ENCODE measurements at places on chromosomes 4 and X. TPM values are rescaled to one million over a fixed set of nuclear protein-coding genes. Genes with fewer than 3 reads are reported as not detected.

- DNase-seq = peak; percentile 61
Observed at GRCh38 chrX:17082831-17083230, 136.4 kb downstream of the REPS2 start.

- DNase-seq = no peak
Observed at GRCh38 chr4:10694828-10695209, 10.3 kb upstream of the CLNK start.

FMR1NB gene
- not detected for total RNA-seq

GRCh38 chr4:133594390-133595207 is 445.5 kb downstream of the PCDH10 start:
- peak; percentile 34 for DNase-seq

DNA sequence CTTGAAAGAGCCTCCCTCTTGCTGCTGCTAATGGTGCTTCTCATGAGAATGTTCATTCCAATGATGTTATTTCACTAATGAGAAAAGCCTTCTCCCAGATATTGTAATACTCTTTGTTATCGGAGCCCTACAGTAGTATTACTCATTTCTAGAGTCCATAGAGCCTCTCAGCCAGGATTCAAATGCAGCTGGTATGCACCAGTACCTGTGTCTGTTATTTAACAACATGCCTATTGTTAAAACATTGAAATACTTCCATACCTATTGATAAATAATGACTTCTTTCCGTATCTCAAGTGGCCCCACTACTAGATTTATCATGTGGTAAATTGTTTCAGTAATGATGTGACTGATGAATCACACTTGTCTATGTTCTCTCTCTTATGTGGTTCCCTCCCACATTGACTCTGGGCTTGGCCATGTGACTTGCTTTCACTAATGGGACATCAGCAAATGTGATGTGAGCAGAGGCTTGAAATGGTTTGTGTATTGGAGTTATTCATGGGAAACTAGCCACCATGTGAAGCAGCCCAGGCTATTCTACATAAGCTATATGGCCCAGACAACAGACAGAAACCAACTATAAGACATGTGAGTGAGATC is 207.6 kb downstream of the THOC2 start:
- DNase-seq = peak; percentile 11

SFRP2 gene
- total RNA-seq = 11.9 TPM
